Testis (tissue), 5 donors: ENCODE measurements at places on chromosomes 2 and 18.

DNA sequence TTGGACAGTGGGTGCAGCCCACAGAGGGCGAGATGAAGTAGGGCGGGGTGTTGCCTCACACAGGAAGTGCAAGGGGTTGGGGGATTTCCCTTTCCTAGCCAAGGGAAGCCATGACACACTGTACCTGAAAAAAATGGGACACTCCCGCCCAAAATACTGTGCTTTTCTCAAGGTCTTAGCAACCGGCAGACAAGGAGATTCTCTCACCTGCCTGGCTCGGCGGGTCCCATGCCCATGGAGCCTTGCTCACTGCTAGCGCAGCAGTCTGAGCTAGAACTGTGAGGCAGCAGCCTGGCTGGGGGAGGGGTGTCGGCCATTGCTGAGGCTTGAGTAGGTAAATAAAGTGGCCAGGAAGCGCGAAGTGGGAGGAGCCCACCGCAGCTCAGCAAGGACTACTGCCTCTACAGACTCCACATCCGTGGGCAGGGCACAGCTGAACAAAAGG lies 244.7 kb downstream of the NBAS start:
- no peak for DNase-seq

- peak; percentile 81 for DNase-seq
Observed at GRCh38 chr2:235595422-235596010, 101.7 kb downstream of the AGAP1 start.

GRCh38 chr18:63850020-63850419 lies 37.5 kb upstream of the SERPINB2 start:
- peak; percentile 15 for DNase-seq

DNA sequence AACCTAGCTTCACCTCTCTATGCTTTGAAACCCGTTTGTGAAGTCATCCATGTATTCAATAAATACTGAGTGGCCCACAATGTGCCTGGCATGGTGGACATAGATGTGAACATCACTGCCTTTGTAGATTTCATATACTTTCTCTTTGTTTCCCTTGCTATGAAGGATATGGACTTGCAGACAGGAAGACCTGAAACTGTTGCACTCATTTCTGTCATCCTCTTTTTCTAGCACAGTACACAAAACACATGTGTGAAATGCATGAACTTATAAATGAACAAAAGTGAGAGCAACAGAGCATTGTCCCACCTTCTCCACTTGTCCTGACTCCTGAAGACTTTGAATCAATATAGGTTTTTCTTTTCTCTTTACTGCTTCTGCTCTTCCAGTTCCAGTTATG lies 249.4 kb upstream of the LINC00305 start:
- DNase-seq = no peak

DNA sequence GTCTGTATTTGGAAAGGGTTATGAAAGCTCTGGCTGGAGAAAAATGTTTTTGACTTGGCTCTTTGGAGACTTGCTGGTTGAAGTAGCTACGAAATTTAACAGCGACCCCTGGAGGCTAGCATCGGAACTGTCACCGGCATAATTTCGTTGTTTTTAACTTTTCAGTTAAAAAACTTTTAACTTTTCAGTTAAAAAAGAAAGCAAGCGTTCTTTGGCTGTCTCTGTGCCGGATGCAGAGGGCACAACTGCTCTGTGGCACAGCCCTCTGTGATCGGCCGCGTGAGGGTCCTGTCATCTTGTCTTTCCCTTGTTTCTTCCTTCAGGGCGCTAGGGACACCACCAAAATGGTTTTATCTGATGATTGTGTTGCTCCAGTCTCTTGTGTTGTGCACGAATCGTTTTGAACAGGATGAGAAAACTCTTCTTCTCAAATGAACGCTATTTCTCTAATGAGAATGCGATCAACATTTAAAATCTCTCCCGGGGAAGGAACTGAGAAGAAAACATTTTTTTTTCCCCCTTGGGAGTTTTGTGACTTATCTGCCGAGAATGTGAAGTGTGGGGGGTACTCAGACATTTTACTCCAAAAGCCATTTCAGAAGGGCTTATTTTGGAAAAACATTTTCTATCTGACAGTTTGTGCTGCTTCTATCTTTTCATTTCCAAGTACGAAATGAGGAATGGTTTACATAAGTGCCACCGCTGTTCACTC lies 57.1 kb downstream of the ADCYAP1 start:
- DNase-seq = peak; percentile 56

GRCh38 chr2:219280651-219281050 lies 1.5 kb downstream of the DNAJB2 start:
- DNase-seq = no peak

GRCh38 chr2:222447131-222447530 lies 22.8 kb downstream of the SGPP2 start:
- DNase-seq = no peak

GRCh38 chr18:13335903-13336302 lies 117.3 kb downstream of the LDLRAD4 start:
- DNase-seq = no peak

DNA sequence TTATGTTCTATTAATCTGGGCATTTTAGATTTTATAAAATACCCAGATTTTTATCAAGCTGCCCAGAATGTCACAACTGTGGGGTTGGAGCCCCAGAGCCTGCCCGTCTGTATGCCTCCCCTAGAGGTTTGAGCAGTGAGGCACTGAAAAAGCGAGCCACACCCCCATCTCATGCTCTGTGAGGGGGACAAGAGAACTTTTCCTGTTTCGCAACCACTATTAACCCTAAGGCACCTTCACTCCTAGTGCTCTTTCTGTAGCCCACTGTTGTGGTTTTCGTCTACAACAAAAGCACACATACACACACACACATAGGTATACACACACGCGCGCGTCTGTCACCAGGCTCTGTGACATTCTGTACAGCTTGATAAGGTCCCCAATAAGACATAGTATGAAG lies 38.0 kb downstream of the DCDC2C start:
- DNase-seq = no peak

GRCh38 chr2:65395621-65396347 lies 36.6 kb downstream of the SPRED2 start:
- DNase-seq = no peak

- no peak for DNase-seq
Observed at GRCh38 chr18:36378205-36378604, 80.7 kb downstream of the FHOD3 start.

- DNase-seq = peak; percentile 86
Observed at GRCh38 chr2:121071034-121071504, 213.9 kb downstream of the TFCP2L1 start.

- DNase-seq = no peak
Observed at GRCh38 chr18:44783371-44783770, 102.7 kb downstream of the SETBP1 start.

- no peak for DNase-seq
Observed at GRCh38 chr2:197276156-197276555, 34.4 kb downstream of the ANKRD44 start.

DNA sequence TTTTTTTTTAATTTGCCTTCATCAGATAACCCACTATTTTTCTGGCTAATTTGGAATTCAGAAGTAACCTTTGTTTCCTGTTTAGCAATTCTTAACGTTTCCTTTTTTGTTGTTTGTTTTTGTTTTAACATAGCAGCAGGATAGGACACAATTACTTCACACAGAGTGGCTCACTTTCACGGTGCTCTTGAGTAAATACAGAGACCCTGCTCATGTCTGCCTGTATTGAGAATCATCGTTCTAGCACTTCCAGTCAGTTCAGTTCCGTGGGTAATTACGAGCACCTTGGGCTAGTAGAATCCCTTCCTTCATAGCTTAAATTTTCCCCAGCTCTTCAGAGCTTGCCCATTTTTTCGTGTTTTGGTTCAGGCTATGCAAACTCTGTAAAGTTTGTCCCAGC lies 1225.4 kb upstream of the LRRTM1 start:
- DNase-seq = no peak

DNA sequence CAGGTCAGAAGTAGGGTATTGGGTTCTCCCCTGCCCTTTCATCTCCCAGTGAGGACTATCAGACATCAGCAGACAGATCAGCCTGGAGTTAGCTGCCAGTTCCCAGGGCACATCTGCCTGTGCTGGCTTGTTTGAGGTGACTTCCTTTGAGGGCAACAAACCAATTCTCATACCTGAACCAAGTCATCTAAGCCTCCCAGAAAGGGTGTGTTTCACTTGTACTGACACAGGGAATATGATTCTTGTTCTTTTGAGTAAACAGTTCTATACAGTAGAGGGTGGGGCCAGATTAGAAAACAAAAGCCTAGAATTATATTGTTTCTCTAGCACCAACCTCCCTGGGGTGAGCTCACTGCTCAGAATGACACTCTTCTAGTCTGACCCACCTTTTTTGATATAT lies 591.9 kb downstream of the SLC4A3 start:
- DNase-seq = no peak

DNA sequence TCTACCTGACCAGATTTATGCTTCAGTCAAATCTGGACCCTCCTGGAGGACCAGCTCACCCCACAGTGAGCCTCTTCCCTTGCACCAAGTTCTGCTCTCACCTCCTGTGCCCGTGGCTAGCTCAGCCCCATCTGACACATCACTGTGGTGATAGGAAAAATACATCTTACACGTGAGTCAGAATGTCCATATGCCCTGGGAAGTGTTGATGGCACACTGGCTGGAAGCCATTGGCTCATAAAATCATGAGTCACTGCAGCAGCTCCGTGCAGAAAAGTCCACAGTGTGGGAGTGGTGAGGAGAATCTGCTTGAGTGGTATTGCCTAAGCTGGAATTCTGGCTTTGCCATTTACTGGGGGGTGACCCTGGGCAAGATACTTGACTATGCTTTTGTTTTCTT lies 42.6 kb upstream of the RAPGEF4 start:
- DNase-seq = no peak

GRCh38 chr2:103669531-103669930 lies 907.7 kb downstream of the TMEM182 start:
- no peak for DNase-seq

DNA sequence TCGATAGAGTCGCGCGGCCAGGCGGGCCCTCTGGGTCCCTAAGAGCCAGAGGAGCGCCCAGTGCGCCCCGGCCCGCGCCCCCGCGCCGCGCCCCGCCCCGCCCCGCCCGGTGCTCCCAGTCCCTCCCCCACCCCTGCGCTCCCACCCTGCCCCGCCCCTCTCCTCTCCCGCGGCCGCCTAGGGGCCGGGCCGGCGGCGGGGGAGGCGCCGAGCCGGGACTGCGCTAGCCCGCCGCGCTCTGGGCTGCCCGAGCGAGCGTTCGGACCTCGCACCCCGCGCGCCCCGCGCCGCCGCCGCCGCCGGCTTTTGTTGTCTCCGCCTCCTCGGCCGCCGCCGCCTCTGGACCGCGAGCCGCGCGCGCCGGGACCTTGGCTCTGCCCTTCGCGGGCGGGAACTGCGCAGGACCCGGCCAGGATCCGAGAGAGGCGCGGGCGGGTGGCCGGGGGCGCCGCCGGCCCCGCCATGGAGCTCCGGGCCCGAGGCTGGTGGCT lies at the start of gene GPC1:
Gene GPC1 (plus strand): TSS at position 207 of the 491 bp plus-strand sequence. CDS start 256 bp downstream, at position 463.
- peak; percentile 72 for DNase-seq

- no peak for DNase-seq
Observed at GRCh38 chr2:88919087-88919738, 227.7 kb downstream of the RPIA start.

- DNase-seq = no peak
Observed at GRCh38 chr2:62485761-62486438, 20.1 kb downstream of the TMEM17 start.

DNA sequence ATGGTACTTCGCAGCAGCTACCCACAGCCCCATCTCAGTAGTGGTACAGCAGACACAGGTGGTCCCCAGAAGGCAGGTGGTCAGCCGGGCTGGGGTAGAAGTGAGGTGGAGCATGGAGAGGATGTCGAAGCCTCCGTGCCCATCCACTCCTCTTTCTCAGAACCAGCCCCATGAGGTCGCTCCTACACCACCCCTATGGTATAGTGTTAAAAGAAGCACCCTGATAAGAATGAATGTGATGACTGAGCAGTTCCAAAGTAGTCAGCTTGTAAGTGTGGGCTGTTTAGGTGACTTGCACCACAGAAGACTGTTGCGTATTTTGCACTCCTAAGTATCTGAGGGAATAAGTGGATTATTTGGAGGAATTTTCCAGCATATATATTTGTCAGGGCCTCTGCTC lies 111.3 kb downstream of the WDSUB1 start:
- DNase-seq = no peak
